ENCODE measurements at places on chromosomes 5 and 9.

DNA sequence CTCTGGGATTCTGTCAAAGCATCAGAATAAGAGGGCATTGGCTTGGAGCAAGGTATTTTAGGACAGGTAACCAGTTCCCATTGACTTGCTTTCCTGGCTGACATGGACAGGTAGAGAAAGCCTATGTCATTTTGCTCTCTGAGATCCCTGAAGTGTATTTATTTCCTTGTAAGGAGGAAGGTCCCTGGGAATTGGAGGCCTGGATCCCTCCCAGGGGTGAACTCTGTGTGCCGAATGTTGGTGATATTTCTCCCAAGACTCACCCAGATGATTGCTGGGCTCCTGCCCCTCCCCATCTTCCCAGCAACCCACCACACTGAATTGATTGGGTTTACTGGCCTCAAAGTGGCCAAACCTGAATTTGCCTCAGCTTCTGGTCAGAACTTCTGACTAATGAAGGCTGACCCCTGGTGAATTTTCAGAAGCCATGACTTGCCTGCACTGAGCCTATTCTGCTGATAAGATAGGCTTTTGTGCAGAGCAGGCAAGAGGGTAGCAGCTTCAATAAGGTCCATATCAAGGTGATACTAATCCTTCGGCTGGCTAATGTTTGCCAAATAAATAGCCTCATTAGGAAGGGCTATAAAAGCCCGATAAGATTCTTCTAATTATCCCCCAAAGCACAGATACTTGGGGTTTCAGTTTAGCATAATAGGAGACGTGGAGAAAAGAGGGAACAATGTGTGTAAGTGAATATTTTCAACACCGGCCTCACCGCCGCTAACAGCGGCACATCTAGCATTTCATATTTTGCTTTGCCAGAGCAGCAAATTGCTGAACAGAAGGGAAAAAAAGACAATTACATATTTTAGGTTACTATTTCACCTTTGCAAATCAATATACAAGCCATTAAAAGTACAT lies 152.9 kb upstream of the PITX1 start:
- no peak for DNase-seq

- DNase-seq: no peak
Measured at GRCh38 chr5:157820593-157821252, 38.2 kb downstream of the CLINT1 start.

DNA sequence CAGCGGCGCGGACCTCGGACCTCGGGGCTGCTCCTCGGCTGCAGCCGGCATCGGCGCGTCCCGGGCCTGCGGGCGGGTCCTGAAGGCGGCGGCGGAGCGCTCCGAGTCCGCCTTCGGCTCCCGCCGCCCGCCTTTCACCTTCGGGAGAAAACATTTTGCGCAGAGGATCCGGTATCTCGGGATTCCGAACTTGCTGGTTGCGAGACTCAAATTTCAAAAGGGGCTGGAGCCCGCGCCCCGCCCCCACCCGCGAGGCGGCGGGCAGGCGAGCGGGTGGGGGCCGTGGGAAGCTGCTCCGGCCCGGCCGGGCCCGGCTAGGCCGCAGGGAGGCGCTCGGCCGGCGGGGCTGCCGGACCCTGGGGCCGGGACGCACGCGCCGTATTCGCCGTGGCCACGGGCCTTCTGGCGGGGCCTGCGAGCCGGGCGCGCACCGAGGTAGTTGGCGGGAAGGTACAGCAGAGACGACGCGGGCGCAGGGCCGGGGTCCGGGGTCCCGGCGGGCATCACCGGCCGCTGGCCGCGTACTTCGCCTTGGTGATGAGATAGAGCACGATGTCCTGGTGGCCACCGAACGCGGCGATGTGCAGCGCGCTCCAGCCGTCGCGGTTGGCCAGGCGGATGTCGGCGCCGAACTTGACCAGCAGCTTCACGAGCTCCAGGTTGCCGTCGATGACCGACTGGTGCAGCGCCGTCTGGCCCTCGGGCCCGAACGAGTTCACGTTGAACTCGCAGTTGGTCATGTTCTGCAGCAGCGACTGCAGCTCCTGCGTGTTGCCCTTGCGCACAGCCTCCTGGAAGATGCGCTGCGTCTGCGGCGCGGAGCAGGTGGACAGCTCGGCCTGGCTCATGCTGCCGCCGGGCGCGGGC lies 757 bp downstream of the NRARP start:
- no peak for DNase-seq

DNA sequence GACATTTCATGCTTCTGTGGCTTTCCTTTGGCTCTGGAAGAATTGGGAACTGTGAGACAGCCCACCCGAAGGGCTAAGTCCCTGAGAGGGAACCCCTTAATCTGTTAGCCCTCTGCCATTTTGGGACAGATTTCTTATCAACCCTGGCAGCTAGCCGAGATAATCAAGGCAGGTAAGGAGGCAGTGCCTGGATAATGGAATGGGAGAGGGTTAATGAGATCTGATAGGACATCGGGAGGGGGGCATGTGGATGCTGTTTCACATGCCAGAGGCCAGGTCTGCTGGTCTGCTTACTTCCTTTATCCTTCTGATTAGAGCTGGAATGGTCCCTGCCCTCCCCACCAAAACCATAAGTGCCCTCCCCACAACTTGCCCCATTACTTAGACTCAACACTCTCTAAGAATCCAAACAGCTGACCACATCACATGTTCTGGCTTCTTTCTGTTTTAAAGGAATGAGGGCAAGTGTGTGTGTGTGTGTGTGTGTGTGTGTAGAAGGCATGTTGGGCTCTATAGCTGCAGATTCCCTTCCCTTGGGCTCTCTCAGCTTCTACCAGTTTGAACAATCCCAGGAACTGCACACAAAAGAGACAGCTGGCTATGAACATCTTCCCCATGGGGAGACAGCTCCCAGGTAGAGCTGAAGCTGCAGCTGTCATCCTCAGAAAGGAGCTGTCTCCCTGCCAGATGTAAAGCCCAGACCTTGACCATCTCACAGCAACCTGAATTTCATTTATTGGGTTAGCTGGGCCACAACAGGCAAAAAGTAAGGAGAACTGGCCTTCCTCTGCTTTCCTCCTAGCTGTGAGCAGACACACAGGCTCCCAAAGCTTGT lies 221.3 kb downstream of the PIK3R1 start:
- no peak for DNase-seq

GRCh38 chr9:136615631-136616306 lies 46.9 kb upstream of the EGFL7 start:
- no peak for DNase-seq
